Astrocyte (in vitro differentiated cells and primary cell): ENCODE measurements at places on chromosomes 5 and 9. TPM values are rescaled to one million over a fixed set of nuclear protein-coding genes. Genes with fewer than 3 reads are reported as not detected.

Gene TMEM174
- total RNA-seq: not detected in 2 replicates

Gene FOXI1
- total RNA-seq: not detected in 2 replicates

Gene HAVCR2
- total RNA-seq: 7.4 and 10.0 TPM in 2 replicates

Gene SOHLH1
- total RNA-seq: not detected in 2 replicates

Gene OR1Q1
- not detected in 2 replicates for total RNA-seq

Gene SPATA9
- total RNA-seq: 0.26 and 0.98 TPM in 2 replicates

- H3K4me1 ChIP-seq: peaks cover 8% of the 10 kb centered on the region
- no peak overlapping the region for H3K27ac ChIP-seq
- no peaks in the 10 kb centered on the region for H3K36me3 ChIP-seq
- DNase-seq: no peak
- H3K4me3 ChIP-seq: no peak overlapping the region
- peaks cover 2% of the 10 kb centered on the region for H3K27me3 ChIP-seq
Observed at GRCh38 chr5:151619812-151620460, 28.8 kb upstream of the FAT2 start.

GRCh38 chr5:62506659-62507460 is 71.8 kb upstream of the LRRC70 start:
- H3K4me3 ChIP-seq: no peak overlapping the region
- H3K27ac ChIP-seq: no peak overlapping the region
- DNase-seq: no peak
- H3K27me3 ChIP-seq: no peaks in the 10 kb centered on the region

- no peak for DNase-seq
- H3K4me1 ChIP-seq: no peaks in the 10 kb centered on the region
- no peak overlapping the region for H3K27ac ChIP-seq
Observed at GRCh38 chr9:123097430-123098095, 64.1 kb downstream of the GPR21 start.

DNA sequence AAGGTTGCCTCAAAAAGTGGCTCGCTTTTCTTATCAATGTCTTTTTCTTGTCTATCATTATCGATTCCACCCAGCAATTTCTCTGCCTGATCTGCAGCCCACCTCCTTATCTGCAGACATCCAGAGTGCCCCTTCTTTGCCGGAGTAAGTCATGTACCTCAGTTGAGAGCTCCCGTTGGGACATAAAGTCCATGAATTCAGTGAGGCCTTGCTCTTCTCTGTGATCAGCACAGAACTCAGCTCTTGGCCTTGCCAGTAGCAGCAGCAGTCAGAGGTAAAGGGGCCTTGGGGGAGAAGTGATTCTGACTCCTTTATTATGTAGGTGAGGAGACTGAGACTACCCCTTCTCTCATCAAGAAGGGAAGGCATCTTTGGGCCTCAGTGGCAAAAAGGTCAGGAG is 24.9 kb upstream of the DCAF12 start:
- no peaks in the 10 kb centered on the region for H3K27me3 ChIP-seq
- DNase-seq: no peak
- no peaks in the 10 kb centered on the region for H3K36me3 ChIP-seq
- H3K4me3 ChIP-seq: no peak overlapping the region

DNA sequence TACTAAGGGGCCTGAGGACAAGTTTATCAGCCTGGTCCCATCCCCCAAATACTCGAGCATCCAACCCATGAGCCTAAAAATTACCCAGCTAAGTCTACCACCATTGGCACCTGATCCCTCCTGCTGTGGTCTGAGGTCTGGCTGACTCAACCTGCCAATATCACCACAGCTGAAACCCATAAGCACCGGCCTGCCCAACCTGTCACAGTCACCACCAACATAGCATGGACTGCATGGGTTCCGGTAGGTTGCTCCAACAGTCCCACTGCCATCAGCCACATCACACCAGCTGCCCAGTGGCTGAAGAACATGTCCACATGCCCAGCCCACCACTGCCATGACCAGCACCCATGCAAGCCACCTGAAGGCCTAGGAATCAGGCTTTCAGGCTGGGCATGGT is 495.0 kb downstream of the PRELID2 start:
- H3K4me1 ChIP-seq: no peaks in the 10 kb centered on the region
- DNase-seq: no peak
- H3K36me3 ChIP-seq: no peaks in the 10 kb centered on the region
- H3K27ac ChIP-seq: no peak overlapping the region

DNA sequence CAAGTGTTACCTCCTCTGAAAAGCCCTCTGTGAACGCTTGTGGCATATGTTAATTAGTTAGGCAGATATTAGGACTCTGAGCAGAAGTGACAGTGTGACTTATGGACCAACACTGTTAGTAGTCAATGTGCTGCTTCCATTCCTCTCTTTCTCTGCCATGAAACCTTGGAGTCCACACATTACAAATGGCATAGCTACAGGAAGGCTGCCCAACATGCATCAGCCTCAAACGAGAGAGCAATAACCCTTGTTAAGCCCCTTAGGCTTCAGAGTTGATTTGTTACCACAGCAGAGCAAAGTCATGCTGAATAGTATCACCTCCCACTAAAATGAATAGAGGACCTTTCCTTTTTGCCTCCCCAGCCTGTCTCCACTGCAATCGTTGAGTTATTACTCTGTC is 397.7 kb upstream of the SMARCA2 start:
- no peak overlapping the region for H3K27ac ChIP-seq
- H3K36me3 ChIP-seq: no peaks in the 10 kb centered on the region
- H3K4me3 ChIP-seq: no peak overlapping the region
- no peaks in the 10 kb centered on the region for H3K27me3 ChIP-seq
- no peak for DNase-seq

DNA sequence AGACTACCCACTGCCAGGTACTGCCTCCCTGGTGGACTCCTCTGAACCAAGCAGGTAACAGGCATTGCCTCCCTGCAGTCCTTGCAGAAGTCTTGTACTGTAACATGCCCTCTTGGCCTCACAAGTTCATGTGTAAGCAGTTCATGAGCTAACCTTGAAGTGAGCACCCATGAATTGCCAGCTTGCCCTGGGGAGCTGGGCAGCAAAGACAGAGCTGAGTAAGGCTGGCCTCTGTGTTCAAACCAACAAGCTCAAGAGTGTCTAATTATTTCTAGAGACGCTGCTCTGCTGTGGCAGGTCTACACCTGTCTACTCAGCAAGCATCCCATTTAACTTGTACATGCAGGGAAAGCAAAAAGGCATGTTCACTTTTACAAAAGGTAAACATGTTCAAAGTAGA is 113.5 kb downstream of the FEM1C start:
- H3K27ac ChIP-seq: no peak overlapping the region
- H3K36me3 ChIP-seq: no peaks in the 10 kb centered on the region
- DNase-seq: no peak

- no peaks in the 10 kb centered on the region for H3K36me3 ChIP-seq
- H3K27ac ChIP-seq: no peak overlapping the region
- no peak overlapping the region for H3K4me3 ChIP-seq
- H3K27me3 ChIP-seq: no peaks in the 10 kb centered on the region
- DNase-seq: no peak
- H3K4me1 ChIP-seq: peaks cover 24% of the 10 kb centered on the region
Observed at GRCh38 chr5:17373406-17373805, 124.6 kb upstream of the TAF11L2 start.

- DNase-seq: peak; percentile 30
- H3K27ac ChIP-seq: no peak overlapping the region
- H3K27me3 ChIP-seq: no peaks in the 10 kb centered on the region
- H3K4me1 ChIP-seq: no peaks in the 10 kb centered on the region
Observed at GRCh38 chr5:123176224-123176937, 87.3 kb downstream of the PRDM6 start.

- peak; percentile 76 for DNase-seq
- peaks cover 3% of the 10 kb centered on the region for H3K36me3 ChIP-seq
- H3K27me3 ChIP-seq: no peaks in the 10 kb centered on the region
- H3K4me1 ChIP-seq: peaks cover 15% of the 10 kb centered on the region
Observed at GRCh38 chr5:171989276-171989675, 17.2 kb downstream of the FBXW11 start.

GRCh38 chr5:93791518-93791972 is 50.1 kb upstream of the POU5F2 start:
- no peak for DNase-seq
- H3K27me3 ChIP-seq: no peaks in the 10 kb centered on the region
- no peak overlapping the region for H3K27ac ChIP-seq
- H3K36me3 ChIP-seq: no peaks in the 10 kb centered on the region
- no peak overlapping the region for H3K4me3 ChIP-seq
